ENCODE measurements at places on chromosomes 2 and 18.

- DNase-seq: no peak
These were observed 154.6 kb upstream of the REV1 start for GRCh38 chr2:99644419-99644787.

DNA sequence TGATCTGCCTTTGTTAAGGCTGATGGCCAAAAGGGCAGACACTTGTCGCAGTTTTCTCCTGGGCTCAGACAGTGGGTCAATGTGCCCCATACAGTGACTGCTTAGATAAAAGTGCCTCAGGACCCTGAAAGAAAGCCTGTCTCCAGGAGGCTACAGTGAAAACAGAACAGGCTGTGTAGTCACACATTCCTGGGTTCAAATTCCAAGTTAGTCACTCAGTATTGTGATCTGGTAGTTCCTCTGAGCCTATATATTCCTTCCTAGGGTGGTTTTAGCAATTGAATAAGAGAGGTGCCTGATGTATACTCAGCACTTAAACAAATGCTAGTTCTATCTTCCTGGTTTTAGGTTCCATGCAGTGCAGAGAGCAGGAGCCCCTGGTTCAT lies 54.4 kb downstream of the RPL37A start:
- no peak for DNase-seq

DNA sequence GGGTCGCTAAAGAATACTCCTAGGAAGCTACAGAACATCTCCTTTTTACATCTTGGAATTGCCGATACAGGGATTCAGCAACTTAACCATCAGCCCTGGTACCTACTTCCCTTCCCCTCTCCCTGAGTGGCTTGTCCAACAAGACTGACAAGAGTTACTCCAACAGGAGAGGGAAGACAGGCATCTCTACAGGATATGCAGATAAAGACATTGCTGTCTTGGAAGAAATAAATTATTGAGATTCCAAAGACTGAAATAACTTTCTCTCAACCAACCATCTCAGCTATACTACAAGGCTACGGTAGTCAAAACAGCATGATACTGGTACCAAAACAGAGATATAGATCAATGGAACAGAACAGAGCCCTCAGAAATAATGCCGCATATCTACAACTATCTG lies 87.2 kb downstream of the TRABD2A start:
- no peak for DNase-seq

DNA sequence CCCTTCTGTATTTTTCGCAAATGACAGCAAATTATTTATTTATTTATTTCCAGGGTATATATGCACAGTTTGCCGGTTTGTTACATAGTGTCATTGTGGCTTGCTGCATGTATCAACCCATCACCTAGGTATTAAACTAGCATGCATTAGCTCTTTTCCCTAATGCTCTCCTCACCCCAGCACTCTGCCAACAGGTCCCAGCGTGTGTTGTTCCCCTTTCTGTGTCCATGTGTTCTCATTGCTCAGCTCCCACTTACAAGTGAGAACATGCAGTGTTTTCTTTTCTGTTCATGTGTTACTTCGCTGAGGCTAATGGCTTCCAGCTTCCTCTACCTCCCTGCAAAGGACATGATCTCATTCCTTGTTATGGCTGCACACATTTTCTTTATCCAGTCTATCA lies 592.3 kb downstream of the TRIB2 start:
- DNase-seq: no peak

DNA sequence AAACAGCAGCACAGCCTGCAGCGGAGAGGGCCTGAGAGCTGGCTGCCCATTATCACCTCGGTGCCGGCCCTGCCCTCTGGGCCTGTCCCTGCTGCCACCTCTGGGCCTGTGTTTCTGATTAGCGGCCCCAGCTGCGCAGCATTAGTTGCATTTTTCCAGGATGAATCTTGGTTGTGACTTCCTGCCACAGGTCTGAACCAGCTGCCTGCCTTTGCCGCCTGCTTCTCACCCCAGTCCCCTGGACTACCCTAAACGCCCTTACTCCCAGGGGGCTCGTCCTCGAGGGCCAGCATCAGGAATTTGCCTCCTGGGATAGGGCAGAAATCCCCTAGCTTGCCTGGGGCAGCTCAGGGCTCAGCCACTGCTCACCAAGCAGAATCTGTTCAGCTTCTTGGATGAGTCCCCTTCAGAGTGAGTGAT lies 342.8 kb downstream of the DYSF start:
- DNase-seq: no peak

- no peak for DNase-seq
These were observed 655.9 kb downstream of the DSC3 start for GRCh38 chr18:30386624-30387023.

GRCh38 chr2:2582998-2583545 lies 252.0 kb upstream of the MYT1L start:
- no peak for DNase-seq

- no peak for DNase-seq
These were observed 200.5 kb downstream of the TNS1 start for GRCh38 chr2:217802266-217802665.

DNA sequence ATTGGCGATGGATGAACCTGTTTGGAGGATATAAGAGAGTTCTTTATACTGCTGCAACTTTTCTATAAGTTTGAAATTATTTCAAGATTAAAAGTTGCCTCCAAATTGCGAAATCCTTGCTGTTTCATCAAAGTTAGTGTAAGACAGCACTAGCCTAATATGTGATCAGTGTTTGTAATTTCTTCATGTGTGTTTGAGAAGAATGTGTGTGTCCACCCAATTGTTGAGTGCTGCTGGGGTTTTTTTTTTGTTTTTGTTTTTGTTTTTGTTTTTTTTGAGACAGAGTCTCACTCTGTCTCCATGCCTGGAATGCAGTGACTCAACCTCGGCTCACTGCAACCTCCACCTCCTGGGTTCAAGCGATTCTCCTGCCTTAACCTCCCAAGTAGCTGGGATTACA lies 33.4 kb downstream of the CDK15 start:
- no peak for DNase-seq

- peak; percentile 21 for DNase-seq
These were observed 85.0 kb downstream of the WDSUB1 start for GRCh38 chr2:159201360-159202063.

DNA sequence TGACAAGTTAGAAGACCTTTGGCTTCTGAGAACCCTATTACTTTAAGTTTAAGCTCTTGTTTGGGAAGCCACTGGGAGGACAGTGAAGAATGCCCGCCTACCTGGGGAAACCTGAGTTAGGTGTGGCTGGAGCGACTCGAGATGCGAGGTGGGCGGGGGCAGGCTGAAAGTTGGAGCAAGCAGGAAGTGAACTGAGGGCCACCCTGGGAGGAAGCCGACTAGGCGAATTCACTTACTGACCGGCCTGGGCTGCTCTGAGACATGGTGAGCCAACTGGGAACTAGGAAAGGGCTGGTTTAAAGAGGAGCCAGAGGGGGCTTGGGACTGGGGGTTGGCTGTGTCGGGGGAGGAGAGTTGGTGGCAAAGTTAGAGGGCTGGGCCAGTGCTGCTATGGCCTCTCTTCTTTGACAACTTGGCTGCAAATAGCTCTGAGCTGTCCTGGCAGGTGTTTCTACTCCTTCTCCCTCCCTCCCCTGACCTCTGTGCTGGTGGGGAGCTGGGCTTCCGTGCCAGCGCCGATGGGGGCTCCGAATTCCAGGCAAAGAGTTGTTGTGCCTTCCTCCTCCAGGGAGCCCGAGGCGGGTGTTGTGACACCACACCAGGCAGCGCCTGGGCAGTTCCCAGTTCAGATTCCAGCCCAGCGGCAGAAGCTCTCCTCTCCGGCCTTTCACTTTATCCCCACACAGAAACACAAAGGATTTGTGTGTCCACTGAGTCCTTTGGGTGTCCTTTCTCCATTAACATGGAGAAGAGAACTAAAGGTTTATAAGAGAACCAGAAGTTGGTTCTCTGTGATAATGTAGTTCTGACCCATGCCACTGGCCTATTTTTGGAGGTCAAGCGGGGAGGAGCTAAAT lies at the start of gene VAMP8:
VAMP8 (plus strand) TSS at position 201 of the 857 bp plus-strand sequence; CDS start at position 262, 61 bp downstream.
- DNase-seq: peak; percentile 73

DNA sequence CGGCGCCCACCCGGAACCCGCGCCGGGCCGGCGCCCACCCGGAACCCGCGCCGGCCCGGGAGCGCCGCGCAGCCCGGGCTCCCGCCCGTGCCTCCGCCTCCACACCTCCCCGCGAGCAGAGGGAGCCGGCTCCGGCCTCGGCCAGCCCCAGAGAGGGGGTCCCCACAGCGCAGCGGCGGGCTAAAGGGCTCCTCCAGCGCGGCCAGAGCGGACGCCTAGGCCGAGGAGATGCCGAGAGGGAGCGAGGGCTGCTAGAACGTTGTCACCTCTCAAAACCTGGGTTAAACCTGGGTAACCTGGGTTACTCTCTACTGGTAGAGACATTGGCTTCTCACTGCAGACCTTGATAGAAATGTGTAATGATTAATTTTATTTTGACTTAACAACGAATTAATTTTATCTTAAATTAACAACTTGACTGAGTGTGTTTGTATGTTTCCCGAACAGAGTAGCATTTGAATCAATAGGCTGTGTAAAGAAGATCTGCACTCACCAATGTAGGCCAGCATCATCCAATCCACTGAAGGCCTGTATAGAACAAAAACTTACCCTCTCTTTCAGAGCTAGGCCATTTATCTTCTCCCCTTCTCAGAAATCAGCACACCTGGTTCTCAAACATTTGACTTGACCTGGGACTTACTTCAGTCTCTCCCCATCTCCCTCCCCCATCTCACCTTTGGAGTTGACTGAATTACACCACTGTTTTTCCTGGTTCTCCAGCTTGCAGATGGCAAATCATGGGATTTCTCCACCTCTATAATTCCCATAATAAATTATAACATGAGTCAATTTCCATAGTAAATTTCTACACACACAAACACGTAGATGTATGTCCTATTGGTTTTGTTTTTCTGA lies 242.7 kb downstream of the ASXL3 start:
- DNase-seq: no peak

DNA sequence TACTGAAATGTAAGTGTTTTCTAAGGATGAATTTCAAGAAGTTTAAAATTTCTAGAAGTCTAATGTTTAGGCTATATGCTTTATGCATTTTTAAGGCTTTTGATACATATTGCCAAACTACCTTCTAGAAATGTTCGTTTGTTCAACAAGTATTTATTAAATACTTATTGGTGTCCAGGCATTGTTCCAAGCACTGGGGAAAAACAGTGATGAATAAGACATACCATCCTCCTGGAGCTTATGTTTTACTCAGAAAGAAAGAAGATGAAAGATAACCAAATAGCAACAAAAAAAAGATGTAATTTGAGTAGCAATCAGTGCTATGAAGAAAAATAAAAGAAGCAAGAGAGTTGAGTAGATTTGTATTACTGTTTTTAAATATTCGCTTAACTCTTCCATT lies 692.9 kb downstream of the SLC4A3 start:
- no peak for DNase-seq

DNA sequence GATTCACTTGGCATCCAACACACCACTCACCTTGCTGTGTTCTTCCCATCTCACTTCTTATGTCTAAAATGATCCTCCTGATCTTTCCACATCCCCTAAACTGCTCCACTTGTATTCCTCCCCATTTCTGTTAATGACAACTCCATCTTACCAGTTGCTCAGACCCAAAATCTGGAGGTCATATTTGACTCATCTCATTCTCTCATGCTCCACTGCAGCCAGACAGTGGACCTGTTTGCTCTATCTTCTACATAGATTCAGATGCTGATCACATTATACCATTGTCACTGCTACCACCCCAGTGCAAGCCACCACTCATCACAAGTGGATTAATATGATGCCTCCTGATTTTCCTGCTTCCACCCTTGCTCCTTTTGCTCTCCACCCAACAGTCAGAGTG lies 7.9 kb upstream of the NABP1 start:
- no peak for DNase-seq

- no peak for DNase-seq
These were observed 165.0 kb upstream of the NCKAP5 start for GRCh38 chr2:133732982-133733900.

- no peak for DNase-seq
These were observed 90.5 kb downstream of the MSH2 start for GRCh38 chr2:47493317-47494035.

DNA sequence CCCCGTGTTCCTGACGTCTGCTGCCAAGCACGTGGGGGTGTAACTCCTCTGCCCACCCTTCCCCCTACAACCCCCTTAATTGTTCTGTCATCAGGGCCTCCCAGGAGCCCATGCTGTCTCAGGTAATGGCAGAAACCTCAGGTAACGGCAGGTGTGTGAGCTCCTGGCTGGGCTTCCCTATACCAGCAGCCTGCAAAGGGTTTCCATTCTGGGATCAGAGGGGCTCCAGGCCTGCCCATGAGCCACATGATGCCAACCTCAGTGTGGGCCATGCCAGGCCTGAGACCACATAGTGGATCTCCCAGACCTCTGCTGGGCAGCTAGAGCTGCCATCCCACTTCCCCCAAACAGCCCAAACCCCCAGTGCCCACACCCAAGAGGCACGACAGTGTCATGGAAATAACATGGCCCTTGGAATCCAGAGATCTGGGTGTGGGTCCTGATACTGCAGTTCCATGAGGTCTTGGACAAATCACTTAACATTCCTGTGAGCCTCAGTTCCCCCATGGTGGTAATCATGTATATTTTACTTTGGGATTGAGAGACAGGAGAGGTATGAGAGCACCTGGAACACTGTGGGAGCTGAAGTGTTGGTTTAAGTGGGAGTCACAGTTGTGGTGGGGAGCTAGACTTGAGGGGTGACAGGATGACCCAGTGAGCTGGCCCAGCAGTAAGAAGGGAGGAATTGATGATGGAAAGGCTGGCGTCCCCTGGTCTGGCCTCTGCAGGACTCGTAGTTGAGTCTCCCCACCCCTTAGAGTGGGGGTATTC lies 59.6 kb downstream of the ATOH8 start:
- DNase-seq: no peak

- no peak for DNase-seq
These were observed 55.5 kb upstream of the ACVR2A start for GRCh38 chr2:147789287-147789686.

DNA sequence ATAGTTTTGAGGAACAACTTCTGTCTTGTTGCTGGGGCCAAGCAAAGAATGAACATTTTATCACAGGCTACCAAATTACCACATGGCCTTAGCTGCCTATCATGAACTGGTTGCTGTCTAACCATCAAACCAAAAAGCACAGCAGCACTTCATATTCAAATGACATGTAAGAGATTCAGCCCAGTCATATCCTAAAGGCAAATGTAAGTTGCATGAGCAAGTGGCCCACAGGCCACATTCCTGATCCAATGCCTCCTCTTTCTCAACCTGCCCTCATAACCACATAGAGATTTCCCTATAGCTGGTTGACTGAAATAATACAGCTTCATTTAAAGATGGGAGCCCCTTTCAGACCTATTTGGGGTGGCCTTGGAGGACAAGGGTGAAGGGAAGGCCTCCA lies 572.3 kb downstream of the IRS1 start:
- no peak for DNase-seq

DNA sequence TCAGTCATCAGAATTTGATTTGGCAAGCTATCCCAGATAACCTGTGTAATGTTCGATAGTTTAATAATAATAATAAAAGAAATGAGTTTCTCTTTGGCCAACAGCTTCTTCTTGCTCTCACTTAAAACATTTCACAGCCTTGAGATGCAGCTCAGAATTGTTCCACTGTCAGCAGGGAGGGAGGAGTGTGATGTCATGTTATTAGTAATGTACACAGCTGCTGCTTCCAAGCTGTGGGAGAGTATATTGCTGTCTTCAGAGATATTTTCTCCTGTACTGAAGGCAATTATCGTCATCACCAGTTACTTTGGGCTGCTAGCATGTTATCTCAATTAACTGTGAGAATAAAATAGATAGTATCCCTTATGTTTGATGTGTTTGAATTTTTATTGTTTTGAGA lies 146.9 kb upstream of the MAP3K20 start:
- DNase-seq: no peak

- DNase-seq: peak; percentile 79
These were observed 81.5 kb downstream of the CHRNA1 start for GRCh38 chr2:174682578-174683391.

GRCh38 chr2:86464652-86465051 lies 23.5 kb downstream of the KDM3A start:
- DNase-seq: no peak

GRCh38 chr2:64945973-64946768 lies 43.0 kb upstream of the SLC1A4 start:
- DNase-seq: peak; percentile 60

All from CD8-positive, alpha-beta T cell (primary cell).